Putamen (tissue), 1 donor: ENCODE measurements at places on chromosomes 1 and 21.

- no peak for DNase-seq
Observed at GRCh38 chr1:90761781-90762589, 44.9 kb upstream of the BARHL2 start.

DNA sequence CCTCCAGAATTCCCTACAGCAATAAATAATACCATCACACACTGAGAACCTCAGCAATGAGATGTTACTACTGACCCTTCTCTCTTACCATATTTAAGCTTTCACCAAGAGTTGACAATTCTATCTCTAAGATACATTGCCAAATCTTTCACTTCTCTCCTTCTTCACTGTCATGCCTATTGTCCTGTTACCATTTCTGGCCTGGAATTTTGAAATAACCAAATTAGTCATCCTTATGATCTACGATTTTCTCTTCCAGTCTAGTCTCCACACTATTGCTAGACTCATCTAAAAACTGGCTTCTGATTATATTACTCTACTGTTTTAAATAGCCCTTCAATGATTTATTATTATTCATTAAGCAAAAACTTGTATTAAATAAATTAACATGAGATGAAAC, 656.1 kb upstream of the ADGRL4 start:
- DNase-seq = no peak

- DNase-seq = no peak
Observed at GRCh38 chr1:145997016-145997717, 788 bp upstream of the TXNIP start.

DNA sequence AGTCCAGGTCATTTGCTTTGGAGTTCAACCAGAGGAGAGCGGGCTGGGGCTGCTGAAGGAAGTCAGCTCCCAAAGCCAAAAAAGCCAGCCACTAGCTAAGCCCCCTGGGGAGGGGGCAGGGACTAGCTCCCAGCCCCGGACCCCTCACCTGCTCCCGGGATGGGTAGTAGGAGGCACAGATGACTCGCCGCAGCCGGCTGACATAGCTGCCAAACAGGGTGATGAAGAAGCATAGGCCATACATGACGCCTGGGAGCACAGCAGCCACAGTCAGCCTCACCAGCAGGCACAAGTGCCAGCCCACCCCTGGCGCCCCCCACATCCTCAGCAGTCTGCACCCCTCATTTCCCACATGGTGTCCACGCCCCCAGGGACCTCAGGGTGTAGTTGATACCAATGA, 7.4 kb downstream of the DCST2 start:
- DNase-seq = no peak

DNA sequence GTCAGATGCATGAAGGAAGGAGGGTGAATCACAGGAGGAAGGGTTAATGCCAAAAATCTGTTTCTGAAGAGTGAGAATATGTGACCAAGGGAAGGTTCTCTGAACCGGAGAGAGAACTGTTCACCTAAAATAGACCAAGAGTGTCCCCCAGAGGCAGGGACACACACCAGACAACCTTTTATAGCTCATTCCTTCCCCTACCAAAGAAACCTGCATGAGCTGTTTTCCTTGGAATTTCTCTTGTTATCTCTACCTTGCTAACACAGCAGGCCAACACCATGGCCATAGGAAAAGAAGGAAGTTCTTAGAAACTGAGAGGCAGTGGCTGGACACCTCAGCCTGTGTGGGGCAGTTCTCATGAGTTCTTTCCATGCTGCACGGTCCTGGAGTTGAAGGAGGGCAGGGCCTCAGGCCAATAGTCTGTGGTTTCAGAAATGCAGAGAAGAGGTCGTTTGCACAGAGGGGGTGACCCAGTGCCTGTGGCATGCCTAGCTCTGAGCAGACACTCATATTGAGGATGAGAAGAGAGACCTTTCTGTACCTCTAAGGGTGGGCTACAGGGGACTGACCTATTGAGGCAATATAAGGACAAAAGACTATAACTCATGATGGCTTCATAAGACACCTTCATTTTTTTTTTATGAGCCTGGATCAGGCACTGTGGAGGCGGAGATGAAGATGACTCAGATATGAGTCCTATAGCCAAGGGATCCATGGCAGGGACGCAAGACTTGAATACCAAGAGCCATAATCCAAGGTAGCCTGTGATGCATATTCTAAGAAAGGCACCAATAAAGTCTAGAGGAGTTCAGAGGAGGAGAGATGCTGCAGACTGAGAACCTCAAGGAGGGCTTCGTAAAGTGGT, 39.4 kb downstream of the IGFN1 start:
- no peak for DNase-seq

DNA sequence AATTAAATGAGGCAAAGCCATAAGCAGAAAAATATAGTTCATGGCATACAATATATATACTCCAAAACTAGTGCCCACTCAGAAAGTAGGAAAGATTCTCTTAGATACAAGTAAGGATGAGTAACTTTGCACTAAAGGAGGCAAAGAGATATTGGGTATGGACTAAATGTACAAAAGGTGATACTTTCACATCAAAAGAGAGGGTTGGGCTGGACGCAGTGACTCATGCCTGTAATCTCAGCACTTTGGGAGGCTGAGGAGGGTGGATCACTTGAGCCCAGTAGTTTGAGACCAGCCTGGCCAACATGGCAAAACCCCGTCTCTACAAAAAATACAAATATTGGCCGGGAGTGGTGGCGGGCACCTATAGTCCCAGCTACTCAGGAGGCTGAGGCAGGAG, 6.7 kb downstream of the KYAT3 start:
- no peak for DNase-seq

- DNase-seq = peak; percentile 59
Observed at GRCh38 chr21:14888202-14888601, 176.6 kb downstream of the NRIP1 start.

GRCh38 chr1:32769524-32770220, 47.5 kb downstream of the YARS1 start:
- no peak for DNase-seq

GRCh38 chr1:36248250-36248894, 24.1 kb downstream of the THRAP3 start:
- DNase-seq = no peak

DNA sequence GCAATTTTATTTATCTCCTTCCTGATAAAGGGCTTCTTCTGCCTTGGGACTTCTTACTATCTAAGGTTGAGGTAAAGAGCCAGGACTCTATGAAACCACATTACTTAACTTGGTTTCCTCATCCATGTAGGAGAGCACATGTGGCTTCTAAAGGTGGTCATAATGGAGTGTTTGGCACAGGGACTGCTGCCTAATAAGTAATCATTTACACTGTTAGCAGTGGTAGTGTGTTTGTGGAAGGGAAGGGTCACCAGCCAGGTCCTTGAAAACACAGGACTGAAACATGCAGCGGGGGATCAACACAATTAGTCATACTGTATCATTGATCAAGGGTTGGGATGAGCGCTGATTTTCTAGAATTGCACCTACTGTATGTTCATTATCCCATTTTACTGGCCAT, 59.6 kb downstream of the UCK2 start:
- DNase-seq = no peak

GRCh38 chr1:230977761-230978490, 735 bp downstream of the TTC13 start:
- peak; percentile 21 for DNase-seq

DNA sequence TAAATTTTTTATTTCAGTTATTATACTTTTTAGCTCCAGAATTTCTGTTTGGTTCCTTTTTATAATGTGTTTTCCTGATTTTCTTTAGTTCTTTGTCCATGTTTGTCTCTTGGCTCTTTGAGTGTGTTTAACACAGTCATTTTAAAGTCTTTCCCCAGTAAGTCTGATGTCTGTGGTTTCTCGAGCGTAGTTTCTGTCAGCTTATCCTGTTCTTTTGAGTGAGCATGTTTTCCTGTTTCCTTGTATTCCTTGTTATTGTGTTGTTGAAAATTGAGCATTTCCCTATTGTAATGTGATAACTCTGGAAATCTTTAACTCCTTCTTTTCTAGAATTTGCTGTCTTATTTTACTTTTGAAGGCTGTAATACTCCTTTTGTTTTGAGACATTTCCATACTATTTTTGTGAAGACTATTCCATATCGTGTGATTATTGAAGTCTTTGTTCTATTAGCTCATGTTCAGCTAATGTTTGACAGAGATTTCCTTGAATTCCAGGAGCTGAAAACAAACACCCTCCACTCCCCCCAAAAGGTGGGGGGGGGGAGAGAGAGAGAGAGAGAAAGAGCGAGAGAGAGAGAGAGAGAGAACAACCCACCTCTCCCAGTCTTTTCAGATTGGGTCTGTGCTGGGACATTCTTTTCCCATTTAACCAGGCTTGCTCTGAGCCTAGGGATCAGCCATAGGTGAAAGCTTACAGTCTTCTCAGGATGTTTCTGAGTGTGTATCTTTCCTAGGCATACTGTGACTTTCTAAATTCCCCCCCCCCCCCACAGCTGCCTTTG, 38.3 kb downstream of the SDCCAG8 start:
- DNase-seq = no peak

DNA sequence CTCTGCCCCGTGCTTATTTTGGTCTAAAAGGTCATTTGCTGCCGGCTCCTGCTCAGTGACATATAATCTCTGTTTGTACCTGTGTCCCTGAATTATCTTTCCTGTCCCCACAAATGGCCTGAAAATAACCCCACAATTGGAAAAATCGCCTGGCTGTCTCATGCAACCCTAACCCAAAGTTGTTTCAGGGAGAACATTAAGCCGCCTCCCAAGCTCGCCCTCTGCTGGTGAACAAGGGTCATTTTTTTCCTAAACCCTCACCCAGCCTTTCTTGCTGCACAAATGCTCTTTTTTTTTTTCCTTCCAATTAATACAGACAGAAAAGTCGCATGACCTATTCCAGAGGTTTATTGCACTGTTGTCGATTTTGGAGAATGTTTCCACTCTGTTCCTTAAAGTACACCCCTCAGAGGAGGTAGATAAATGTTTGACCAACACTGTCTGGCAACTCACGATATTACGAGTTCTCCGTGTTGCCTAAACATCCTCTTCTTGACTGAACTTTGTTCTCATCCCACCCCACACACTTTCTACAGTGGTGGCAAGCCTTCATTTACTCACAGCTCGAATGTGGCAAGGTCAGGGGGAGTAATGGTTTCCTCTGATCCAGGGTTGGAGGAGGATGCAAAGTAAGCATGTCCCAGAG, 148.7 kb downstream of the ZZZ3 start:
- DNase-seq = peak; percentile 79

GRCh38 chr1:39499668-39500067, 8.2 kb downstream of the BMP8A start:
- no peak for DNase-seq

GRCh38 chr1:34587761-34588160, 167.1 kb upstream of the GJB5 start:
- DNase-seq = no peak

GRCh38 chr1:156886583-156887281, 6.8 kb upstream of the PEAR1 start:
- DNase-seq = no peak
